ENCODE measurements at places on chromosomes 11 and 22.

GRCh38 chr11:1128311-1129142, 29.2 kb upstream of the MUC5AC start:
- peak; percentile 45 for DNase-seq
- H3K4me1 ChIP-seq: no peaks in the 10 kb centered on the region
- no peaks in the 10 kb centered on the region for H3K36me3 ChIP-seq
- H3K4me3 ChIP-seq: no peak overlapping the region

DNA sequence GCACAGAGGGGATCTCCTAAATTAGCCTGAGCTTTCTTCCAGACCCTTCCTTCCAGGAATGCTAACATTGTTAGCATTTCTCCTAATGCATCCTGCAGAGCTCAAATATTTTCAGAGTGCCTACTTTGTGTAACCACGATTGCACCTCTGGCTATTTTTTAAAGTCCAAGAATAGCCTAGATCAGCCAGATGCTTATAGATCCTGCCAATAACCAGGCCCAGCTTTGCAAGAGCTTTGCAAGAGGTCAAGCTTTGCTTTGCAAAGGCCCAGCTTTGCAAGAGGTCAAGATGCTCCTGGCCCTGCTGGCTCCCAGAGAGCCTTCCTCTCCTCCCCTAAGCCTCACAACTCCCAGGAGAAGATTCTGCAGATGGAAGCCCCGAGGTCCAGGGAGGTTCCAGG, 491.9 kb downstream of the MN1 start:
- DNase-seq: no peak
- H3K27ac ChIP-seq: no peak overlapping the region
- H3K27me3 ChIP-seq: no peaks in the 10 kb centered on the region
- no peak overlapping the region for H3K4me3 ChIP-seq
- no peaks in the 10 kb centered on the region for H3K4me1 ChIP-seq

GRCh38 chr11:73971175-73971719, 11.4 kb downstream of the UCP2 start:
- H3K36me3 ChIP-seq: no peaks in the 10 kb centered on the region
- H3K4me1 ChIP-seq: no peaks in the 10 kb centered on the region
- H3K27me3 ChIP-seq: no peaks in the 10 kb centered on the region
- DNase-seq: no peak

GRCh38 chr11:34136420-34136819, 31.0 kb downstream of the NAT10 start:
- DNase-seq: no peak
- no peak overlapping the region for H3K27ac ChIP-seq

- H3K4me1 ChIP-seq: peaks cover 15% of the 10 kb centered on the region
- H3K36me3 ChIP-seq: no peaks in the 10 kb centered on the region
- H3K4me3 ChIP-seq: no peak overlapping the region
- no peak overlapping the region for H3K27ac ChIP-seq
- no peaks in the 10 kb centered on the region for H3K27me3 ChIP-seq
Measured at GRCh38 chr11:122853261-122853660, 15.0 kb downstream of the CRTAM start.

- no peak for DNase-seq
- H3K36me3 ChIP-seq: peaks cover 73% of the 10 kb centered on the region
- no peak overlapping the region for H3K27ac ChIP-seq
Measured at GRCh38 chr22:31695423-31695822, 33.4 kb upstream of the PISD start.

- DNase-seq: no peak
- no peak overlapping the region for H3K27ac ChIP-seq
- H3K36me3 ChIP-seq: peaks cover 12% of the 10 kb centered on the region
- H3K4me1 ChIP-seq: no peaks in the 10 kb centered on the region
- no peak overlapping the region for H3K4me3 ChIP-seq
Measured at GRCh38 chr22:44783091-44783490, 30.7 kb downstream of the ARHGAP8 start.
